ENCODE measurements at places on chromosomes 7 and 10.

- DNase-seq, result no peak
Measured at GRCh38 chr7:157710396-157710795, 373.6 kb downstream of the DNAJB6 start.

GRCh38 chr10:106708506-106708905, 456.0 kb downstream of the SORCS1 start:
- no peak for DNase-seq

DNA sequence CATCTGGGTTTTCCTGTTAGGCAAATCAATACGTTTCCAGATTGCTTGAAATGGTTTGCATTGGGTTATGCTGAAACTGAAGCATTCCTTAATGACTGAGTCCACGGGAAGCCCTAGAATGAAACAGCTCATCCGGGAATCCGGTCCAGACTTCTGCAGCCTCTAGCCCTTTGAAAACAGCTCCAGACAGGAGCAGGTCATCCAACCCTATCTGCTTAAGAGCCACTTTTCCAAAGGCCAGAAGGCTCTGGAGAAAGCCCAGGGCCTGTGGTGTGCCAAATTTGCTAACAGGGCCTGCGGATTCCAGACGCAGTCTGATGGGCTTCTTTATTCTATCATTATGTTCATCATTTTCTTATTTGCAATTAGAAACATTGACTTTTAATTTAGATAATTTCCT, 265.4 kb downstream of the SKIDA1 start:
- no peak for DNase-seq

- no peak for DNase-seq
Measured at GRCh38 chr7:11609096-11609670, 222.8 kb downstream of the THSD7A start.

- no peak for DNase-seq
Measured at GRCh38 chr10:18157881-18158280, 17.7 kb downstream of the CACNB2 start.

- DNase-seq, result no peak
Measured at GRCh38 chr10:5645944-5646617, 20.3 kb downstream of the ASB13 start.

GRCh38 chr7:133978502-133979295, 148.4 kb upstream of the LRGUK start:
- DNase-seq, result no peak

Measured in CD4-positive, alpha-beta T cell treated with Interleukin-21 for 1 hour (primary cell).